ENCODE measurements at places on chromosomes 5 and 9.

- no peak for DNase-seq
These were observed 32.6 kb downstream of the MAPK9 start for GRCh38 chr5:180259260-180259611.

DNA sequence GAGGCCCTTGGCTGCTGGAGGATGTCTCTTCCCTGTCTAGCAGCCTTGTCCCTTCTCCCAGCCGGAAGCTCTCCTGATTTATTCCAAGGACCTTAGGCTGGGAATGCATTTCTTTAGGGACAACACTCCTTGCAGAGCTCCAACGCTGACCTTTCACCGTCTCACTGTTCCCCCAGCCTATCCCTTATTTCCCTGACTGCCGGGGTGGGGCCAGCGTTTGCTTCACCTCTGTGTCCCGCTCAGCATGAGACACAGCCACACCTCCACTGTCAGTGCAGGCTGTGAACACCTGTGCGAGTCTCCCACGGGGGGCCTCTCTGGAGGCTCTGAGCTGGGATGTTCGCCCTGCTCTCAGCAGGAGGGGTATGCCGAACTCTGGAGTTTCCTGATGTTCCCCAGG is 106.2 kb upstream of the FCN2 start:
- no peak for DNase-seq

GRCh38 chr5:133145436-133146170 is 93.8 kb downstream of the HSPA4 start:
- no peak for DNase-seq

GRCh38 chr5:150662731-150663516 is 1.9 kb downstream of the MYOZ3 start:
- no peak for DNase-seq

GRCh38 chr9:106970976-106971457 is 108.1 kb downstream of the ZNF462 start:
- DNase-seq, result no peak

- DNase-seq, result no peak
These were observed 8.3 kb upstream of the NRARP start for GRCh38 chr9:137310189-137311052.

- no peak for DNase-seq
These were observed 437.2 kb upstream of the EDIL3 start for GRCh38 chr5:84821924-84822323.

- no peak for DNase-seq
These were observed 4.9 kb downstream of the AK6 start for GRCh38 chr5:69364414-69364813.

- DNase-seq, result no peak
These were observed 150.1 kb downstream of the DAB2IP start for GRCh38 chr9:121801579-121801978.

GRCh38 chr5:54616518-54617220 is 99.1 kb downstream of the SNX18 start:
- DNase-seq, result no peak

- DNase-seq, result no peak
These were observed 168.7 kb downstream of the KDM4C start for GRCh38 chr9:6926436-6926835.

- no peak for DNase-seq
These were observed at the start of gene HMCN2 for GRCh38 chr9:130265431-130266235. Gene HMCN2 (plus strand): TSS chr9:130265760. CDS start chr9:130265879, 119 bp downstream.

DNA sequence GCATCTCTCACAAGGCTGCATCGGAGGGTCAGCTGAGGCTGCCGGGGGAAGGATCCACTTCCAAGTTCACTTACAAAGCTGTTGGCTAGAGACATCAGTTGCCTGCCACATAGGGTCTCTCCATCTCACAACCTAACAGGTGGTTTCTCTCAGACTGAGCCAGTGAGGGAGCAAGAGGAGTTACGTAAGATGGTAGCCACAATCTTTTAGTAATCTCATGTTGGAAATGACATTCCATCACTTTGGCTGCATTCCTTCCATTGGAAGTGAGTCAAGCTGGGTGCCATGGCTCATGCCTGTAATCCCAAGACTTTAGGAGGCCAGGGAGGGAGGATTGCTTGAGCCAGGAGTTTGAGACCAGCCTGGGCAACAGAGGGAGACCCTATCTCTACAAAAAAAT is 7.4 kb upstream of the GRK6 start:
- DNase-seq, result no peak
